ENCODE measurements at places on chromosomes 13 and 19.

DNA sequence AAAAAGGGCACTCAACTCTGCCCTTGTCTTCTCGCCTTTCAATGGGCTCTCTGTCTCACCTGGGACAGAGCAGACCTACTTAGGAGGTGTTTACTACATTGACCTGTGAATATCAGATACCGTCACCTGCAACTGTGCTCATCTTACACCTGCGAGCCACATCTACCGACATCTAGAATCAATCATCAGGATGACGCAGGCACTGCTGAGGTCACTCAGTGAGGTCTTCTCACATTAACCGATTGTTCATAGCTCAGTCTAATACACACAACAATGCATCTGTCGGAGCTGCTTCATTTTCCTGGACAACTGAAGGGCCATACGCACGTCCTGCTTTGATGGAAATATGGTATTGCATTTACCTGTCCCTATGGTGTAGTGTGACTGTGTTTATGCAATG, 211.9 kb downstream of the FGF9 start:
- DNase-seq, result no peak

GRCh38 chr13:75055296-75055695, 426.7 kb downstream of the TBC1D4 start:
- DNase-seq, result peak; percentile 8

DNA sequence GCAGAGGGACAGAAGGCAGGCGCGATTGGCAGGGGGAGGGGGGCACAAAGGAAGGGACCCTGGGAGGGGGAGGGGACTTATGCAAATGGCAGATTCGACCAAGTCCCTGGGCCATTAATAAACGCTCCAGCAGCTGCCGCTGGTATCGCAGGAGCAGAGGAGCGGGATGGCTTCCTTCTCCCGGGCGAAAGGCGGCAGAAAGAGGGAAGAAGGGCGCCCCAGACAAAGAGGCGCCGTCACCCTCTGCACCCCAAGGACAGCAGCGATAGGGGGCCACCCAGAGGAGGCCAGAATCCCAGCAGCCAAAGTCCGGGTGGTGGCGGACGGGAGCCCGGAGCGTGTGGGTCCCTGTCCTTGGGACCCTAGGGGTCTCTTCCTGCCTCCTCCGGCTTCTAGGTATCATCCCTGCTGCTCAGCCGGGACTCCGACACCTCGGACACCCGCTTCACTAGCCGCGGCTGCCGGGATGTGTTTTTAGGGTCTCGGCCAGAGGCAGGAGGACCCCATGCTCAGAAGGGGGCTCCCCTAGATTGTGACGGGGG, 1.9 kb downstream of the PTPRS start:
- no peak for DNase-seq

GRCh38 chr19:43749152-43749551, 5.6 kb downstream of the SMG9 start:
- no peak for DNase-seq

DNA sequence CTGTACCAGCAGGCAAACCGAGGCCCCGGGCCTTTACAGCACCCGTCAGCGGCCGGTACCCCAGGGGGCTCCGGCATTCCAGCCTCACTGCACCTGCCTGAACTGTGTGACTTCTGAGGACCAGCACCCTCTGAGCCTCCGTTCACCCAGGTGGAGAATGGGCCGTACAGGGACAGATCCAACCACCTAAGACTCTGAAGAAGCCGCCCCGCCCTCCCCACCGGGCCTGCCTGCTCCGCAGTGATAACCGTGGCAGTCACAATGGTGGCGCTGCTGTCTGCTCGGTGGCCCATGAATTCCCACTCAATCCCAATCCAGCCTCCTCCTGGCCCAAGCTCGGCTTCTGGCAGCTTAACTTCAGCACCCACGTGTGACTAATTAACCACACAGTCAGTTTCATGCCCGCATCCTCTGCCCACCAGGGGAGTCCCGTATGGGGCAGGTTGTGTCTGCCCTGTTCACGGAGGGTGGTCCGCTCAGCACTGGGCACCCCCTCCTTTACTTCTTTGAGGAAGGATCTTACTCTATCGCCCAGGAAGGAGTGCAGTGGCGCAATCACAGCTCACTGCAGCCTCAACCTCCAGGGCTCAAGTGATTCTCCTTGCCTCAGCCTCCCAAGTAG, 3.4 kb downstream of the TCF3 start:
- no peak for DNase-seq

DNA sequence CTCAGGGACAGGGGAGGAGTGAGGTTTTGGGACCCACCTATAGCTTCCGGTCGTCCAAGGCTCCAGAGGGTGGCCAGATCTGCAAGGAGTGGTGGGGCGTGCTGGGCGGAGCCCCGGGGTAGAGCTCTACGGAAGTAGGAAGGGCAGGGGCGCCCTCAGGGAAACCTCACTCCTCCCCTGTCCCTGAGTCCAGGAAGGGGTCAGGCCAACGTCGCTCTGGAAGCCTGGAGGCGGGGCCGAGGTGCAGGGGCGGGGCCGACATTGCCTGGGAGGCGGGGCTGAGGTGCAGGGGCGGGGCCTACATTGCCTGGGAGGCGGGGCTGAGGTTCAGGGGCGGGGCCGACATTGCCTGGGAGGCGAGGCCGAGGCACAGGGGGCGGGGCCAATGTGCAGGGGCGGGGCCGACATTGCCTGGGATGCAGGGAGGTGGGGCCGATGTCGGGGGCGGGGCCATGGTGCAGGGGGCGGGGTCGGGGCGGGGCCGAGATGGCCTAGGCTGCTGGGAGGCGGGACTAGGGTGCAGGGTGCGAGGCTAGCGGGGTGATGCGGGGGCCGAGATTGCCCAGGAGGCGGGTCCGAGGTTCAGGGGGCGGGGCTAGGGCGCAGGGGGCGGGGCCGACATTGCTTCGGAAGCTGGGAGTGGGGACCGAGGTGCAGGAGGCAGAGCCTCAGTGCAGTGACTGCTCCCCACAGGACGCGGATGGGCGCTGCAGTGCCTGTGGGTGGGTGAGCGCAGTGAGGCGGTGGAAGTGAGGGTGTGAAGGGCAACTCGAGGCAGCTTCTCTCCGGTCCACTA, 4.9 kb upstream of the PALM start:
- DNase-seq, result no peak

DNA sequence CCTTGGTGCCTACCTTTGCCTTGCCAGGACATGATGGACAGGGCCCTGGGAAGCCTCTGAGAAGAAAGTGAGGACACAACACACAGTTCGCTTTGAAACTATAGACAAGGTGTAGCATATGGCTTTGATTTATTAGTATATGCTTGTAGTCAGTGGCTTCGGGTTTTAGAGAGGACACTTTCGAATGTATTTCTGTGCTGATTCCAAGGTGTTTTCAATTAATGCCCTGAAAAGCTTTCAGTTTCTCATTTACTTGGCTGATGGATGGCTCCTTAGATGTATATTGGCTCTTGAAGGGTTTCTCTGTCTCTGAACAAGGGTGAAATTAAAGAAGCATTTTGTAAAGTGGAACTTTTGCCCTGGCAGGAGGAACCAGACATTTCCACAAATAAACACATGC, 106.9 kb downstream of the POSTN start:
- no peak for DNase-seq

GRCh38 chr19:41384351-41384750, 8.0 kb downstream of the TMEM91 start:
- no peak for DNase-seq

DNA sequence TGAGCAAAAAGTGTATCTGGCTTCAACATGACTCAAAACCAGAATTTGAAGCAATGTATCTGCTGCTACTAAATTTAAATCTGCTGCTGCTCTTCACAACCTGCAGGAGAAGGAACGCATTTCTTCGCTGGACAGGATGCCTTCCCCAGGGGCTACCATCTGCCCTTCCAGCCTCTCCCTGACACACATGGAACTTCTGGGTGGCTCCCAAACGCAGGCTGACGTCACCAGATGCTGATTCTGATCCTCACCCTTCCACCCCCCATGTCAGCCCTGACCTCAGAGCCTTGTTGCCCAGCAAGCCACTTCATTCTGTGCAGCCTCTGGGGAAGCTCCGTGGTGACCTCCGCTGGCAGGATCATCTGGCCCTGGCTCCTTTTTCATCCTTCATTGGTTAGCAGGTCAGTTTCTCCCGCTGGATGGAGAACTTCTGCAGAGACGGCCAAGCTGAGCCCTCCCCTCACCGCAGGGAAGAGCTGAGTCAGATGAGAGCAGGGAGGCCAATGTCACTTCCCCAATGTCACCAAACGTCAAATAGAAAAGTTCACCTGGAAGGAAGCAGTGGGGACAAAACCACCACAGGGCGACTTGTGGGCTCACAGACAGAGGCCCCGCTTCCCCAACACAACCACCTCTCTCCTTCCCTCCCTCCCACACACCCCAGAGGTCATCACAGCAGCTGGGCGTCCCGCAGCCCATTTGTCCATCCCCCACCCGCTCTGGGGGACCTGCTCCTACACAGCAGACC, 14.0 kb upstream of the RAB20 start:
- DNase-seq, result no peak
